ENCODE measurements at places on chromosomes 3 and 15.

DNA sequence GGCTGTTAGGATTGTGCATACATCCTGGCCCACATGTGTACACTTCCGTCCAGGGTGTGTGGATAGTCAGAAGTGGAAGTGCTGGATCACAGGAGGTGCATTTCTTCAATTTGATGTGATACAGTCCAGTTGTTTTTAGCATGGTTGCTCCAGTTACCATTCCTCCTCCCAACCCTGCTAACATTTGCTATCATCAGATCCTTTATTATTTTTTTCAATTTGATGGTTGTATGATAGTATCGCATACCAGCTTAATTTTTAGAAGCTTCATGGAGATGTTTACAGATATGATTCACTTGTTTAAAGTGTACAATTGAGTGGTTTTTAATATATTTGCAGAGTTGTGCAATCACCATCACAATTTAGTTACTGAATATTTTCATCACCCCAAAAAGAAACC is 202.7 kb downstream of the ITPR1 start:
- no peak for DNase-seq

DNA sequence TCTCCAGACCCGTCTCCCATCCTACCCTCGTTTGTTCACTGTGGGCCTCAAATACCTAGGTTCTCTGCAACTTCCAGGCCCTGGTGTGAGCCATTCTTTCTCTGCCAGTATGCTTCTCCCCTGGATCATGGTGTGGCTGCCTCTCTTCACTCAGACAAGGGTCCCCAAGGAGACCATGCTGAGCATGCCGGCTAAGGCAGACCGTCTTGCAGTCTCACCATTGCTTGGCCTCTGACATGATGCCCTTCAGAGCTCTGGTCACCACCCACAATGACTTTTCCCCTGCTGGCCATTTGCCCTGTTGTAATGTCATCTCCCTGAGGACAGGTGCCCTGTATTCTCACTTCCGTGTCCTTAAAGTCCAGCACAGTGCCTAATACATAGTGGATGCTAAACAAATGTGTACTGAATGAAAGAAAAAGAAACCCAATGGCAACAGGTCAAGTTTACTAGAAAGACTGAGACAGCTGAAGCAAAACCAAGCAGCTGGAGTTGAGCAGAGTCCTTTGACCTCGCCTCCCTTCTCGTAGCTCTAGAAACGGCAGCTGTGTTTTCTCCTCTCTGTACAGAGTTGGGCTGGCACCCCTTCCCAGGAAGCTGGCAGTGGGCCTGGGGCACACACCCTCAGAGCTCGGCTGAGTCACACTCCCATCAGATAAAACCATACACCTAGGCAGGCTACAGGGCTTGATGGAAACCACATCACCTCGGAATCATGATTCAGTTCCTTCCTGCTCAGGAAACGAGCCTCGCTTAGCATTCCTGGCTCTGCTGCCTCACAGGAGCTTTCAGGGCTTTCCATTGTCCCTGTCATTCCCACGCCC is 8.6 kb downstream of the TLR9 start:
- no peak for DNase-seq

DNA sequence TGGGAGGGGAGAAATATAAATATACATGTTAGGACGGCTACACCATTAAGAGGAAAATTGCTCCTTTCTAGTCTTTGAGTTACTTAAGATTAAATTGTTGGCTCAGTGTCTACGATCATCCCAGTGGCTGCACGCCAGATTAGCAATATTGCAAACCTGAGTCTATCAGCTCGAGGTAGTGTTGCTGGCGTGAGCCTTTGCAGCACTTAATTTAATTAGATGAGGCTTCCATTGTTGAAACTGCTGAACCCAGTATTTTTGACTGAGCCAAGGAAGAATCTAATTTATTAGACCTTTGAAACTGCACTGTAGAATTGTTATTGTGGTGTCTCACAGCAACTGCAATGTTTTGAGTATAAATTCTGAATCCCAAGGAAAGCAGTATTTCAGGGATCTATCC is 782.4 kb upstream of the ROBO1 start:
- no peak for DNase-seq

DNA sequence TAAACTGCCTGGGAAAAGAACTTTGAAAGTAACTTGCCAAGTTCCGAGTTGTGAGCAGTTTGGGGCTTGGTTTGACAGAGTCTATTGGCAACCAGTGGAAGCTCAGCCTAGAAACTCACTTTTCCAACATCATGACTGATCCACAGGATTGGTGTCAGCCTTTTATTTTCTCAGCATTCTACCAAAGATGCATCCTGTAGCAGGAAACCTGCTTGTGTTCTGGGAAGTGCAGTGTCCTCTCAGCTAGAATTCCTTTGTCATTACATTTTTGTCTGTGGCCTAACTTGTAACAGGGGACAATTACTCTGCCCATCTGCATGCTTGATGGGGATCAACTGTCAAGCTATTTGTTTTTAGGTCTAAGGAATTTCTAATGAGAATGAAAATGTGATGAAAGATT is 116.7 kb upstream of the LMOD3 start:
- no peak for DNase-seq

DNA sequence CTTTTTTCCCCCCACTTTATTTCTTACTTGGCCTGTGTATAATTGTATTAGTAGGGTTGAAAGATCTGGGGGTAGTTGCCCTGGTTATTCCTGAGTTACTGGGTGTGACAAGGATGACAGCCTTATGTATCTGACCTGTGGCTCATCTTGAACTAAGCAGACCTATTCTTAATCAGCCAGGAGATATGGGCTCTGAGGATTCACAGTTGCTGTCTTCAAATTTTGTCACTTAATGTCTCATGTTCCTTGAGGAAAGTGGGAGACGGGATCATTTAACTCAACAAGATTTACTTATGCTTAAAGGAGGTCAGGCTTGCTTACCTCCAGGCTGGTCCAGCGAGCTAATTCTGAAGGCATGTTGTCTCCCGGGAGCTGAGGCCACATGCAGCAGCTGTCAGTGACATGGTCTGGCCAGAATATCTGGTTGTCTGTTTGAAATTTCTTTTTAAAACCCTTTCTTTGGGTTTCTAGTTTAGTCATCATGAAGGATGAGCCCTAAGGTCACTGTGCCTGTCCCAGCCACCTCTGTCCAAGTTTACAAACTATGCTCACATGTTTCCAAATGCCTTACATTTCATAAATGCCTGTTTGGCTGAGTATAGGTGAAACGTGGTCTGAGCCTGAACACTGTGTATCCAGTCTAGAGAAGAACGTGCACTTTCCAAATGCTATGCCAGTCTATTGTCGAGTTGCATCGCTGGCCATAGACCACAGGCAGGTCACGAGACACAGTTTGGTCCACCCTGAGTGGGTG is 26.8 kb downstream of the LRTM1 start:
- no peak for DNase-seq

DNA sequence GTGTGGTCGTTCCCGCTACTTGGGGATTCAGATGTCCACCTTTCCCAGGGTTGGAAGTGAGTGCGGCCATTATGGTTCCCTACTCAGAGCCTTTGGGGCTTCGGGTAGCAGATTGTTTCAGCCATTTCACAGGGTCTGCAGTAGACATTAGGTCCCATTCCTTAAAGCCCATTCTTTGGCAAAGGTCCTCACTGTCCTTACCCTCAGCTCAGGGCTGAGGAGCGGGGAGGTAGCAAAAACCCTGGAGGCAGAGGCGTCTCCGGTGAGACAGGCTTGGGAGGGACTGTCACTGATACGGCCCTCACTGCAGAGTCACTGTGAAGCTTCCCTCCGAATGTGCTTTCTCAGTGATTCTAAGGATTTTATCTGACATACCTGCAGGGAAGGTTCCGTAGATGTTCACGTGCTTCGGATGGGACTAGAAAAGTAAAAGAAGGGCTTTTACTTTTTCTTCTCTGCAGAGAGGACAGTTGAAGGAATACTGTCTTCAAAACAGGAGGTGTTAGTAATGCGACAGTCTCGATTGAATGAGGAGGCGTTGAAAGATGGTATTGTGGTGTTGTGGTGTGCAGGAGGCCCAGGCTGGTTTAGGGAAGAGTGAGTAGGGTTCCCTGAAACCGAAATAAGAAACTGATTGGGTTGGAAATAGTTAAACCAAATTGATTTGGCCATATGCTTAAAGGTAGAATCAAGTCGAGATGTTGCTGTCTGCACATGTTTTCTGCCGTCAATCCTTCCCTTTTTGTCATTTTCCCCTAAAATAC is 630 bp downstream of the ATP6V1A start:
- peak; percentile 49 for DNase-seq

- DNase-seq = no peak
Observed at GRCh38 chr15:28078191-28078719, 20.9 kb downstream of the OCA2 start.

DNA sequence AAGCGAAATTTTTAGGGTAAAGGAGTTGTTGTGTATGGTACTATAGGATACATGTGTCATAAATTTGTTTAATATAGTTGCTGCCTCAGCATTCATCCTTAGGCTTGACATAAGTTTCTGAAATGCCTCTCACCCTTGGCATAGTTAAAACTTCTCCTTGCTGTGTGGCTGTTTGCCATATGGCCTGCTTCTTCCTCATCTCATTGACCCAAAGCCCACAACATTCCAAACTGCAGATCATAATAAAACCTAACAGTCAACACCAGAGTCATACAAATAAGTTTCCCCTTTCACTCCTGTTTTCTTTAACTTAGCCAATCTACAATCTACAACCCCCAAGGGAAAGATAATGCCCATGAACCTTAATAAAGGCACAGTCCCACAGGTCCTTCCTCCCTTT is 136.6 kb downstream of the TMCC1 start:
- no peak for DNase-seq

- no peak for DNase-seq
Observed at GRCh38 chr3:196947136-196947859, 5.0 kb upstream of the NCBP2 start.

DNA sequence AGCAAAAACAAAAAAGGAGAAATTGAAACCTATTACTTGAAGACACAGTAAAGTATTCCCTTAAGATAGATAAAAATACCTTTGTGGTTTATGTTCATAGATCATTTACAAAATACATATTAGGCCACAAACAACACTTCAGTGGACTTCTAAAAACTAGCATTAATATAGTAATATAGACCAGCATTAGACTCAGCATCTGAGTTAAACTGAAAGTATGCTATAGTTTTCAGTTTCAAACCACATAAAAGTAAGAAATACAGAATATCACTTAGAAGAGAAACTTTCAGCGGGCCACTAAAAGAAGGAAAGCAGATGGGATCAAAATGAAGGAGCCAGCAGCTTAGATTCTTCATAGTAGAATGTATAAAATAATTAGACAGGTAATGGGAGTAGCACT is 86.6 kb downstream of the MSL2 start:
- no peak for DNase-seq

DNA sequence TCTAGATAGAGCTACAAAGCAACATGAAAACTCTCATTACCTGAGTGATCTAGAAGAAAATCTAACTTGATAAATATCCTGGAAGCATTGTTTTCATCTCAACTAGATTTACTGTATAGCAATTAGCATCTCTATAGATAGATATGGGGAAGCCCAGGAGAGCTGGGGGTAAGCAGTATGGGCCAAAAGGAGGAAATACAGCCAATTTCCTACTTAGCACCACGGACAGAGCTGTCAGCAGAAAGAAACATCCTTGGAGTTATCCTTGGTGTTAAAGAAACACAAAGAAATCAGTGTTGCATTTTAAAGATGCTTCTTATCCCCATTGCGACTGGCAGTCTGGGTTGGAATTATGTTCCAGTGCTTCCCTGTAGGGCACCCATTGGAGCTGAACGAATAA is 126.2 kb downstream of the TIGIT start:
- no peak for DNase-seq

DNA sequence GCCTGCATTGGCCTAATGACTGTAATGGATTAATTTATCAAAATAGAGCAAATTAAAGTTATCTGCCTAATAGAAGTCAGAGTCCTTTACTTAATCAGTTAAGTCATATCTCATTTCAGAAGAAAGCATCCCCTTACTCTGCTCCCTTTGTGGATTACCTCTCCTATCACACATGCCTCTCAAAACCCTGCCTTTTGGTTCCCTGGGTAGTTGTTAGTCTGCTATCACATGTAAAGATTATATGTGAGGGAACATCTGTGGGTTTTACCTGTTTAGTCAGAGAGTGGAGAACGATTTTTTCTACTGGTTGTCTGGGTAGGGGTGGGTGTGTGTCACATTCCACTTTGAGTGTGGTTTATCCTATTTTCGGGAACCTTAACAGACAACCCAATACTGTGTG is 16.4 kb downstream of the UBE2E2 start:
- DNase-seq = no peak

DNA sequence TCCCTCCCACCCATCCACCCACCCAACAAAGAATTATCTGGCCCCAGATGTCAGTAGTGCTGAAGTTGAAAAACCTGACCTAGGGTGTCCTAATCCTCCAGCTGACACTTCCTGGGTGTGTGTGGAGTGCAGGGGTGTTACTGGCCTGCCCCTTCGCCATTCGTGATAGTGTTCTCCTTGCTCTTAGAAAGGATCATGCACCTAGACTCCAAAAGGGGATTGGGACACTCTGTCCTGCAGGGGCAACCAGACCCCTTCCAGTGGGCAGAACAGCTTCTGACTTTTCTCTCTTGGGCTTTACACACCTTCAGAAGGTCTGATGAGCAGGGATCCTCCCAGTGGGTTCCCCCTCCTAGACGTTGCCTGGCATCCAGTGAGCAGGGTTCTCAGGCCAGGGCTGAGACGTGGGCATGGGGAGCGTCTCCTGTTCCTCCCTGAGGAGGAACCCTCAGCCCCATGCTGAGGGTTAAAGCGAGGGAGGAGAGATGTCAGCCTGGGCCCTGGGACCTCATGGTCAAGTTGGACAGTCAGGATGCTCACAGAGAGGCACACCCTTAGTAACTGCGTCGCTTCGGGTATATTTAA is 75.0 kb downstream of the AAGAB start:
- DNase-seq = no peak

GRCh38 chr15:62850318-62850717 is 192.2 kb upstream of the TPM1 start:
- DNase-seq = no peak

DNA sequence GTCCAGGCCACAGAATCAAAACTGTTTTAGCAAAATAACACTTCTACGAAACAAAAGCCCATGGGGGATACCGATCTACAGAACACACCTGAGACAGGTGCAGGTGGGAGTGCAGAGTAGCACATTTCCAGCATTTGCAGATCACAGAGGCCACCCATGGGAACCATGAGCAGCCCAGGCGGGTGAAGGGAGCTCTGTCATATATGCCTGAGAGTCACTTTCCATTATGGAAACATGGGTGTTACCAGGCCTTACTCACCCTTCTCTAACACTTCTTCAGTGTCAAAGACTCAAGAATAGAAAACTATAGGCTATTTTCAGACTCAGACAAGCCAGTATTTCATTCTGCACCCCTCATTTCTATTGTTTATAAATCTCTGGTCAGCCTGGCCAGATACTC is 3.5 kb downstream of the PLA1A start:
- DNase-seq = no peak

- no peak for DNase-seq
Observed at GRCh38 chr15:49331951-49332350, 91.1 kb upstream of the FGF7 start.

GRCh38 chr3:183400352-183400751 is 28.1 kb downstream of the MCF2L2 start:
- no peak for DNase-seq

- DNase-seq = no peak
Observed at GRCh38 chr3:126370606-126371005, 13.4 kb upstream of the KLF15 start.

All from hippocampal formation (tissue), 2 donors.